ENCODE measurements at places on chromosomes 3 and 15. TPM values are rescaled to one million over a fixed set of nuclear protein-coding genes. Genes with fewer than 3 reads are reported as not detected.
A peak's percentile ranks its signal among the peaks of the same experiment; 100 is the strongest.

KNG1 gene
- total RNA-seq, result 0.24 TPM

DNAH1 gene
- total RNA-seq, result 4.4 TPM

- DNase-seq, result no peak
Observed at GRCh38 chr3:40369716-40370115, 17.3 kb upstream of the ENTPD3 start.

DNA sequence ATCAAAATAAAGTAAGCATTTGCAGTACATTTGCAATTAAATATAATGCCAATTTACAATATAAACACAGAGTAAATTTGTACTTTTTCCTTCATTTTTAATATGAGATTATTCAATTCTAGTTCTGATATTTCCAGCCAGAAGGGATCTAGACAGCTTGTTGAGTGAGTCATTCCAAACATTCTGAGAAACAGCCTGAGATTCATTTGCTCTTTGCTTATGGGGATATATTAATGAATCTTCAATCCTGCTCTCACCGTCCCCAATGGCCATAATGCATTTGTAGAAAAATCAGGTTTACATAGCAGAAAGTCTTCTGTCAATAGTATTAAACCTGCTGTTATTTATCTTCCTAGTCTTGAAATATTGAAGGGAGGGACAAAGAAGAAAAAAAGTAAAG, 554.2 kb downstream of the TUSC7 start:
- no peak for DNase-seq

DNA sequence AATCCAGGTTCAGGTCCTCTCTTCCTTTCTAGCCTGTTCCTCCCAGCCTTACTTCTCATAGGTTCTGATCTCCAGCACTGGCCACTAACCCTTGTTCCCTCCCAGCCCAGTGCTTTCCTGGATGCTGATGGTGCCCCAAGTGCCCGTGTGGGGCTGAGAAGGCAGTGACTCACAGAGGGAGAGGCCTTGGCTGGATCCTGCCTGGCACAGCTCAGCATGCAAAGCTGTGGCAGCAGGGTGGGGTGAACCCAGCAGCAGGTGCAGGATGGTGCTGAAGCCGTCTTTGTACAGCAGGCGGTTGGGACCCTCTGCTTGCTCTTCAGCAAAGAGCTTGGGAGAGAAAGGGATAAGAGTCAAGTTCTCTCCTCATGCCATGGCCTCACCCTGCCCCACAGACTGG, 7.6 kb downstream of the LPCAT4 start:
- DNase-seq, result no peak

DNA sequence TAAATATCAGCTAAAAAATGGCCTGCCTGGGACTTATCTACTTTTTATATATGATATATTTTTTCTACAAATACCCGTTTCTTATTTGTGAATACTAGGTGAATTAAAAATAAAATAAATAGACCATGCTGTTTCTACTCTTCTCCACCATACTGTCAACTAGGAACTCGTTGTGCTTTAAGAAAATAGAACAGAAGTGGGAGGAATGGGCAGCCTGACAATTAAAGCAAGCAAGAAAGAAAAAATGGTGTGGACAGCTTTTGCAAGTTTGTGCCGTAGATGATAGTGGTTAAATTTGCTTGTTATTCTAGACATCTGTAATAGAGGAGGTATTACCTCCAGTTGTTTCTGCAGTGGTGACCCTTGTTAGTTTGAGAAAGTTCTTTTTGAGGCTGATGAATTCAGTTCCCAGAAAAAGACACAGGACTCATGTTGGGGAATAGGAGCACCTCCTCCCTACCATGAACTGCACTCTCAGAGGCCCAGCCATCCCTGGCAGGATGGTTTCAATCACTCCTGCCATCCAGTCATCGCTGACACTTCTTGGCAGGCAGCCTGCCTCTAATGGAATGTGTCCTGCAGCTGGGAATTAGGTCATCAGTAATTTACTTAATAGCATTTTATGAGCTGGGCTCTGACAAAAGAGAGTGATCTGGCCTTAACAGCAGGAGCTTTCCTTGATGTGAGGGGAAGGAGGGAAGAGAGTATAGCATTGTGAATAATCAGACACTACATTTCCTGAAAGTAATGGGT, 105.0 kb upstream of the GAP43 start:
- peak; percentile 83 for DNase-seq

- no peak for DNase-seq
Observed at GRCh38 chr3:160883373-160883772, 127.3 kb downstream of the PPM1L start.

- DNase-seq, result no peak
Observed at GRCh38 chr3:114675104-114675503, 381.3 kb downstream of the TIGIT start.

- no peak for DNase-seq
Observed at GRCh38 chr3:107432646-107433045, 55.4 kb downstream of the CCDC54 start.

DNA sequence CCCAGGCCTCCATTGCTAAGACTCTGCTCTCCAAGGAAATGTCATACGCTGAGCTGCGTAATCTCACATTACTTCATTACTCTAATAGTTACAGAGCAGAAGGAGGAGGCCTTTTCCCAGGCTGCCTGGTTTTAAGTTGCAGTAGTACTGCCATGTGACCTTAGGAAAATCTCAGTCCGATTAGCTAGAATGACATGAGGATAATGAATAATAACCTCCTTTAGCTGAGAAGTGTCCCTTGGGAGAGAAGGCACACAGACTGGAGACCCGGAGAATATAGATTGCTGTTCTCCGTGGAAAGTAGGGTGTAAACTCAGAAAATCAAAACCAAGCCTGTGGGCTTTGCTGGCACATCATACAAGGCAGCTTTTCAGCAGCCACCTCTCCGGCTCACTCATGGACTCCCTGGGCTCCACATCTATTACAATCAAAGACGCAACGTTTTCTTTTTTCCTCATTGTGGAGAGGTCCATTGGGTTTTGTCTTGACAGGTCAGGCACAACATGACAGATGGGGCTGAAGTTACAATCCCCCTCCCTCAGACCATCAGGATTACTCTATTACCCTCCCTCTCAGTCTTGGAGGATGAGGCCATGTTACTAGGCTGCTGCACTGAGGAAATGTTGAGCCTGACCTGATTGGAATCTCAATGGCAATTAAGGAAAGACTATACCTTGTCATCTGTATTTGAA, 134.8 kb upstream of the MB21D2 start:
- DNase-seq, result no peak

GRCh38 chr15:77493324-77493907, 72.7 kb downstream of the HMG20A start:
- DNase-seq, result no peak

All from left cardiac atrium (tissue), 4 donors.